ENCODE measurements at places on chromosomes 7 and 10.

- no peak overlapping the region for H3K4me3 ChIP-seq
- H3K27me3 ChIP-seq: no peaks in the 10 kb centered on the region
- DNase-seq: no peak
- no peaks in the 10 kb centered on the region for H3K4me1 ChIP-seq
Observed at GRCh38 chr7:125814100-125814499, 884.5 kb upstream of the POT1 start.

DNA sequence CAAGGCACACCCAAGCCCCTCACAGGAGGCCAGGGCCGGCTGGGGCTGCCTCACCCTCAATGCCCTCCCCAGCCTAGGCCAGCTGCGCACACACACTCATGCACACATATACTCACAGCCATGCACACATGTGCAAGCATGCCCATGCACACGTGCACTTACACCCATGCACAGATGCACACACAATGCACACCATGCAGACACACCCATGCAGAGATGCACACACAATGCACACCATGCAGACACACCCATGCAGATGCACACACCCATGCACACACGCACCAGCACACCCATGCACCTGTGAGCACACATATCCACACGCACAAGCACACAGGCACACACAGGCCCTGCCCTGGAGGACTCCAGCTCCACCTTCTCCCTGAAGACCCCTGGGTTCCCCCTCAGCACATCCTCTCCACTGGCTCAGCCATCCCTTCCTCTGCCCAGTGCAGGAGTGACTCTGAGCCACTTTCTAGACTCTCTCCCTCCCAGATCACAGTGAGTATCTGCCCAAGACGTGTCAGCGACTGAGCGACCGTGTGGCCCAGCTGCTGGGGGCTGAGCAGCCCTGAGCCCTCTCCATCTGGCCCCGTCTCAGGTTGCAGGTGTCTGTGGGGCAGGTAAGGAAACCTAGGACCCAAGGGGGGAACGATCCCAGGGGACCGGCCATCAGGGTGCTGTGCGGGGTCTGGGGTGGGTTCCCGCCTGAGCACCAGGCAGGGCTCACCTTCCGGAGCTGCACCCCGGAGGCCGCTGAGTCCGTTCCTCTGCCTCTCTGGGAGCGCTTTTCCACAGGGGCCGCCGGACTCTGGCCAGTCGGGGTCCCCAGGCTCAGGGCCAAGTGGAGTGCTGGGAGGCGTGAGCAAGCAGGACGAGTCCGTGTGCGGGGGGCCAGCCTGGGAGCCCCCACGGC is 25.8 kb downstream of the AP5Z1 start:
- DNase-seq: no peak
- H3K4me3 ChIP-seq: no peak overlapping the region
- H3K4me1 ChIP-seq: no peaks in the 10 kb centered on the region
- no peak overlapping the region for H3K27ac ChIP-seq

- H3K27ac ChIP-seq: no peak overlapping the region
- H3K36me3 ChIP-seq: no peaks in the 10 kb centered on the region
- peaks cover 12% of the 10 kb centered on the region for H3K4me1 ChIP-seq
- no peaks in the 10 kb centered on the region for H3K27me3 ChIP-seq
Observed at GRCh38 chr7:148621563-148621962, 31.0 kb downstream of the C7orf33 start.

GRCh38 chr10:16297642-16298041 is 139.2 kb upstream of the PTER start:
- no peak overlapping the region for H3K4me3 ChIP-seq
- H3K36me3 ChIP-seq: no peaks in the 10 kb centered on the region
- no peak overlapping the region for H3K27ac ChIP-seq
- DNase-seq: no peak
- no peaks in the 10 kb centered on the region for H3K27me3 ChIP-seq

DNA sequence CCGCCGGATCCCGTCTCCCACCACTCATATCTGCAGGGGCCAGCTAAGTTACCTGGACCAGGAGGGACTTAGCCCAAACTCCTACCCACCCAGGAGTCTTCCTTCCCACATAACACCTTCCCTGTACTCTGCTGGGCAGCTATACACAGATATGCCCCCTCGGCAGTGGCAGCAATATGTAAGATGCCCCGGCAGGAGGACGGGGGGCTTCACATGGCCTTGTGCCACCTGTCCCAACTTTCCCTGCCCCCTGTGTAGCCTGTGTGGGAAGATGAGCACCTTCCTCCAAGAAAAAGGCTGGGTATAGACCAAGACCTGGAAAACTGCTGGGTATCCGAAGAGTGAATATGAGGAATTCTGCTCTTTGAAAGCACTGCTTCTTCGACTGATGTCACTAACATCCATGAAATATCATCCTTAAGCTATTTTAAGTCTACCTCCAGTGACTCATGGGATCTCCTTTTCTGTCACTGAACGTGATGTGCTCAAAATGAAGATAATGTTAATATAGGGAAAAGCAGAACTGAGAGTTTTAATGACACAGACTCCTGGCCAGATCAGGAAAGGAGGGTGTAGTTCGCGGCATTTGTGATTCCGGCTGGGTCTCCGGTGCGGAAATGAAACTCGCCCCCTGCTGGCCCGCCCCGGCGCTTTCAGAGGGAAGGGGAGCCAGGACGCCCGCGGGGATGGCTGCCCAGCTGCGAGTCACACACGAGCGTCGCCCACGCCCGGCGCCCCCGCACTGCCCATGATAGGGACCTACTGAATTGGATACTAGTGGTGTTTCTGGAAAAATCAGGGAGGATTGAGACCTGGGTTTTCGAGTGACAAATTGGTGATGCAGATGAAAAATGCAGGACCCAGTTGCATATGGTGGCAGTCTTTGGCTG is 256.9 kb upstream of the NFE2L3 start:
- no peaks in the 10 kb centered on the region for H3K27me3 ChIP-seq
- H3K4me1 ChIP-seq: peaks cover 33% of the 10 kb centered on the region
- H3K36me3 ChIP-seq: no peaks in the 10 kb centered on the region
- peak overlapping the region; percentile 58 for H3K27ac ChIP-seq
- DNase-seq: peak; percentile 51

DNA sequence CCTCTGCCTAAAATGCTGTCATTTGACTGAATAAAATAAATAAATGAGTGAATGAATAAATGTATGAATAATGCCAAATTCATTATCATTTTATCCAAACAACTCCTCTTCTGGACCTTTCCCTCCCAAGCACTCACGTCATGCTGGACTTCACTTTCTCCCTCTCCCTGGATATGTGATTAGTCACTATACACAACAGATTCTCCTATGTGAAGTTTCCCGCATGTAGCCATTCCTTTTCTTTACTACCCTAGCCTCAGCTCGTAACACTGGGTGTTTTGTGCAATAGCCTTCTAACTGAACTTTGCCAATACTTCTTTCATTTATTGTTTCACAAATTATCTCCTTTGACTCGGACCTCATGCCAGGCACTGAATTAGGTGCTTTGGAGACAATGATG is 87.6 kb upstream of the IL6 start:
- H3K4me1 ChIP-seq: no peaks in the 10 kb centered on the region
- no peaks in the 10 kb centered on the region for H3K27me3 ChIP-seq
- H3K36me3 ChIP-seq: no peaks in the 10 kb centered on the region

GRCh38 chr7:90298145-90299038 is 22.7 kb downstream of the FAM237B start:
- no peaks in the 10 kb centered on the region for H3K36me3 ChIP-seq
- no peak for DNase-seq
- H3K4me3 ChIP-seq: no peak overlapping the region
- no peaks in the 10 kb centered on the region for H3K4me1 ChIP-seq
- no peak overlapping the region for H3K27ac ChIP-seq

DNA sequence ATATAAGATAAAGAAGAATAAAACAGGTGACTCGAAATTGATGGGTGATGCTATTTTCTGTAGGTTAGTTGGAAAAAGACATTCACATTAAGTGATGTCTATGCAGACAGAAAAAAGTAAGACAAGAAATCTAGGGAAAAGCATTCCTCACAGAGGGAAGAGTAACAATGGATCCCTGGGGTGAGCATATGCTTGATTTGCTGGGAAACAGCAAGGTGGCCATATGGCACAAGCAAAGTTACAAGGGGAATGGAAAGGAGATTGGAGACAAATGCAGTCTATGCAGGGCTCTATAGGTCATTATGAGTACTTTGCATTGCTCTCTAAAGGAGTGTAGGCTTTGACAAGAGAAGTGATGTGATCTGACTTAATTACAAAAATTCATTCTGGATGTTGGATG is 90.9 kb upstream of the ZNF804B start:
- H3K4me1 ChIP-seq: no peaks in the 10 kb centered on the region
- no peaks in the 10 kb centered on the region for H3K27me3 ChIP-seq
- H3K4me3 ChIP-seq: no peak overlapping the region
- H3K36me3 ChIP-seq: no peaks in the 10 kb centered on the region

DNA sequence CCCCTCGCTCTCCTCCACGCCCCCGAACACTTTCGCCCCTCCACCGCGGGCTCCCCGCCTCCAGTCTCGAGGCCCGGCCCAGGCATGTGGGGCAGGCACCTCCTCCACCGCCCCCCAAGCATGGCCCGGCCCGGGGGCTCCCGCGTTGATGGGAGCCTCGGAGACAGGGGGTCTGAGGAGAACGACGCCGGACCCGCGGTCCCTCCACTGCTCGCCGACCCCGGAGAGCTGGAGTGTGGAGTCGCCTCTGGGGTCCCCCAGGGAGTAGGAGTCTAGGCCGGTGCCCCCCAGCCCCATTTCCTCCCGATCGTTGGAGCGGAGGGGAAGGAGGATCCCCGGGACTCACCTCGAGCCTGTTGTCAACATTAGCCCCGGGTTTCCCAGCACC is 206 bp downstream of the UPF2 start:
- peak overlapping the region; percentile 99 for H3K4me3 ChIP-seq
- H3K4me1 ChIP-seq: peaks cover 13% of the 10 kb centered on the region
- H3K27ac ChIP-seq: peak overlapping the region; percentile 97

DNA sequence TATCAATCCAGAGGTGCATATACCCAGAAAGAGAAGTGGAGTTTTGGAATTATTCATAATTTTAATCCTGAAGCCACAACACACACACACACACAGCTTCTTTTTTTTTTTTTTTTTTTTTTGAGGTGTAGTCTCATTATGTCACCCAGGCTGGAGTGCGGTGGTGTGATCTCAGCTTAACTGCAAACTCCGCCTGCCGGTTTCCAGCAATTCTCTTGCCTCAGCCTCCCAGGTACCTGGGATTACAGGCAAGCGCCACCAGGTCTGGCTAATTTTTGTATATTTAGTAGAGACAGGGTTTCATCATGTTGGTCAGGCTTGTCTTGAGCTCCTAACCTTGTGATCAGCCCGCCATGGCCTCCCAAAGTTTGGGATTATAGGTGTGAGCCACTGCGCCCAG is 35.4 kb downstream of the TET1 start:
- H3K27me3 ChIP-seq: no peaks in the 10 kb centered on the region
- H3K4me1 ChIP-seq: no peaks in the 10 kb centered on the region
- DNase-seq: no peak
- H3K27ac ChIP-seq: no peak overlapping the region

DNA sequence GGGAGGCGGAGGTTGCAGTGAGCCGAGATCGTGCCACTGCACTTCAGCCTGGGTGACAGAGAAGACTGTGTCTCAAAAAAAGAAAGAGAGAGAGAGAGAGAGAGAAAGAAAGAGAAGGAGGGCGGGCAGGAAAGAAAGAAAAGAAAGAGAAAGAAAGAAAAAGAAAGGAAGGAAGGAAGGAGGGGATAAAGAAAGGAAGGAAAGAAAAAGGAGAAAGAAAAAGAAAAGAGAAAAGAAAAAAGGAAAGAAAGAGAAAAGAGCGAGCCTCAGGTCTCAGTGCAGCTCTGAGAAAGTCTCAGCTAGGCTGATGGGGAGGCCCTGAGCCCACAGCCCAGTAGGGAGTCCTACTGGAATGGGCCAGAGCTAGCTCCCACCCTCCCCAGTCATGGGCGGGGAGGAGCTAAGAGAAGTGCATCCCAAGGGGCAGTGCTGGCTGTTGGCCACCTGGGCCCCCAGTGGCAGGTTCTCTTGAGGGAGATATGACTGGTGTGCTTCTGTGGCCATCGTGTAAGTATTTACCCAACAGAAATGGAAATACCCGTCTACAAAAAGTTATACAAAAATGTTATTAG is 69.3 kb downstream of the ABRAXAS2 start:
- DNase-seq: no peak
- H3K36me3 ChIP-seq: no peaks in the 10 kb centered on the region
- H3K4me1 ChIP-seq: no peaks in the 10 kb centered on the region
- no peak overlapping the region for H3K4me3 ChIP-seq
- no peaks in the 10 kb centered on the region for H3K27me3 ChIP-seq
- H3K27ac ChIP-seq: no peak overlapping the region

- H3K4me1 ChIP-seq: no peaks in the 10 kb centered on the region
- no peak overlapping the region for H3K27ac ChIP-seq
- no peaks in the 10 kb centered on the region for H3K36me3 ChIP-seq
- no peak overlapping the region for H3K4me3 ChIP-seq
Observed at GRCh38 chr10:71483885-71484751, 87.4 kb downstream of the CDH23 start.

- no peak for DNase-seq
- H3K27ac ChIP-seq: no peak overlapping the region
- H3K4me3 ChIP-seq: no peak overlapping the region
- no peaks in the 10 kb centered on the region for H3K4me1 ChIP-seq
- no peaks in the 10 kb centered on the region for H3K36me3 ChIP-seq
- H3K27me3 ChIP-seq: no peaks in the 10 kb centered on the region
Observed at GRCh38 chr10:82558014-82558607, 683.1 kb downstream of the NRG3 start.

- DNase-seq: no peak
- no peaks in the 10 kb centered on the region for H3K36me3 ChIP-seq
- no peak overlapping the region for H3K27ac ChIP-seq
- no peaks in the 10 kb centered on the region for H3K27me3 ChIP-seq
- no peaks in the 10 kb centered on the region for H3K4me1 ChIP-seq
- no peak overlapping the region for H3K4me3 ChIP-seq
Observed at GRCh38 chr10:129381741-129382140, 85.3 kb upstream of the MGMT start.

DNA sequence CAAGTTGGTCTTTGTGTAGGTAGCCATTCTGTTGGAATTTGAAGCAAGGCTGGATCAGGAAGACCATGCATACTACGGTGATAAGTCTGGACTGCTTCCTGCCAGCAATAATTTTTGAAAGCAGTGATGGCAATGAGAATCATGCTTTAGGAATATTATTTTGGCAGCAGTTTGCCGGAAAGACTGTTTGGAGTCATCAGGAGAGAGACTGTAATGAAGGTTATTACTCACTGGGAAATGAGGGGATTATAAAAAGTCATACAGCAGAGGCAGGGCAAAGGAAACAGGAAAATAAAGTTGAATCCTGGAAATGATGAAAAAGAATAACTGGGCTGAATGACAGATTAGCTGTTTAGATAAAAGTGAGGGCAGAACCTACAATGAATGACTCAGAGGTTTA is 1136.8 kb upstream of the AUTS2 start:
- no peaks in the 10 kb centered on the region for H3K36me3 ChIP-seq
- DNase-seq: no peak
- H3K27ac ChIP-seq: no peak overlapping the region
- no peak overlapping the region for H3K4me3 ChIP-seq
- no peaks in the 10 kb centered on the region for H3K27me3 ChIP-seq

DNA sequence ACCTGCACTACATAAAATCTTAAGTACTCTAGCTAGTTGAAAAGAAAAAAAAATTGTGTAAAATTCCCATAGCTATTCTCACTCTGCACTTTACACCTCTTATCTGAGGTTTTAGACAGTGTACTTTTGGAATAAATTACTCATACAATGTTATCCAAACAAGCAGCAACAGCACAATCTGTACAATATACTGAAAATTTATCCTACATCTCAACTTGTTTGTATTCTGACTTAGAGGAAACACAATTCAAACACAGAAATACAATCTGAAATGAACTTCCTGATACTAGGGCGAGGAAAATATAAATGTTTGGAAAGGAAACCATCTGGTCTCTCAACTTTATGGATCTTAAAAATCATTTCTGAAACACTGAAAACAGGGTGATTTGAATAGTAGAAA is 381.7 kb downstream of the THSD7A start:
- H3K4me1 ChIP-seq: no peaks in the 10 kb centered on the region
- H3K27me3 ChIP-seq: no peaks in the 10 kb centered on the region
- no peaks in the 10 kb centered on the region for H3K36me3 ChIP-seq
- no peak overlapping the region for H3K4me3 ChIP-seq
- no peak overlapping the region for H3K27ac ChIP-seq
